ENCODE measurements at places on chromosomes 12 and 14. TPM values are rescaled to one million over a fixed set of nuclear protein-coding genes. Genes with fewer than 3 reads are reported as not detected.

CCDC175 gene
- total RNA-seq = not detected

ALX1 gene
- not detected for total RNA-seq

ZNF10 gene
- 15.2 TPM for total RNA-seq

HCAR2 gene
- total RNA-seq = not detected

BHLHE41 gene
- 1.6 TPM for total RNA-seq

TAS2R13 gene
- total RNA-seq = 0.32 TPM

SYNDIG1L gene
- not detected for total RNA-seq

GLIPR1L1 gene
- not detected for total RNA-seq

GARIN6 gene
- not detected for total RNA-seq

Data from GM23248 (cell line).